Right renal pelvis (tissue), 4 donors: ENCODE measurements at places on chromosomes 4 and X.

DNA sequence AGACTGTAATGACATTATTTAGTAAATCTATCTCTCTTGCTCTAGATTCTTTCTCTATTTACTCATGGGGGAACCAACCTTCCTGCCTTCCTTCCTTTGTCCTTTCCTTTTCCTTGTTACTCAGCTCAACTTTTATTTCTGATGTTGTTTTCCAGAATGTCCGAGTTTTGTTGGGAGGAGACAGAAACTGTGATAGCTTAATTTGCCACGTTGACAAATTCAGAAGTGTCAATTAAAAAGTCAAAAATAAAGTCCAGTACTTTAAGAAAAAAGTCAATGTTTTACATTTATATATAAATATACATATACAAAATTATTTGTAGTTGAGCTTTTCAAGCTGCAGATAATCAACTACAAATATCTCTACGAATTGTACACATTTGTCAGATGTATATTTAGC, 1187.7 kb downstream of the ADGRL3 start:
- DNase-seq: no peak

DNA sequence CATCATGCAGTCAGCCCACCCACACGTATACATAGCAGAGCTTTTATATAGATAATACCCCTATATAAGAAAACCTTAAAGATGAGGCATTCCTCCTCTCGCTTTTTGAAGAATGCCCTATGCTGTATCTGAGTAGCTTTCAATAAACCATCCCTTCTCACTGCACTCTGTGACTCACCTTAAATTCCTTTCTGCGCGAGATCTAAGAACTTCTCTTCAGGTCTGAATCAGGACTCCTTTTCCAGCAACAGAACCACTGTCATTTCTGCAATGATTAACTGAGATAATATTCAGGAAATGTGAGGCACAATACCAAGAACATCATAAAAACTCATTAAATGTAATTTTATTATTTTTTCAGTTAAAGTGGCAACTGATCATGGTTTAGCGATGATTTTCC, 76.4 kb upstream of the DCLK2 start:
- DNase-seq: no peak

GRCh38 chr4:118353534-118354030, 779 bp upstream of the PRSS12 start:
- no peak for DNase-seq

- DNase-seq: no peak
Measured at GRCh38 chrX:9557521-9557920, 92.7 kb downstream of the TBL1X start.

DNA sequence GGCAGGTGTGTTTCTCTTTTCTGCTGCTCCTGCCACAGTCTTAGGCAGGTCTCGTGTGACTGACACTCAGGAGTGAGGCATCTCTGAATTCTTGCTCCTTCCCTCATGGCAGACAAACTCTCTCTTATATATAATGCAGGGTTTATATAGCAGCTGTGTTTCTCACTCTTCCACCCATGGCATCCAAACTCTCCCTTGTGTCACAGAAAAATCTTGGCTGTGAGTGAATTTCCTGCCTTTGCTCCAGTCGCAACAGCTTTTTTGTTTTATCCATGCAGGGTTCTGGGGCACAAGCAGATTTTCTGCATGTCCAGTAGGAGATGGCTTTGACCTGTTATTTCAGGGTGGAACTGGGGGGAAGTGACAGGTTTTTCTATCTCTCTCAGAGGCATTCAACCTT, 1275.5 kb downstream of the ADGRL3 start:
- DNase-seq: no peak

DNA sequence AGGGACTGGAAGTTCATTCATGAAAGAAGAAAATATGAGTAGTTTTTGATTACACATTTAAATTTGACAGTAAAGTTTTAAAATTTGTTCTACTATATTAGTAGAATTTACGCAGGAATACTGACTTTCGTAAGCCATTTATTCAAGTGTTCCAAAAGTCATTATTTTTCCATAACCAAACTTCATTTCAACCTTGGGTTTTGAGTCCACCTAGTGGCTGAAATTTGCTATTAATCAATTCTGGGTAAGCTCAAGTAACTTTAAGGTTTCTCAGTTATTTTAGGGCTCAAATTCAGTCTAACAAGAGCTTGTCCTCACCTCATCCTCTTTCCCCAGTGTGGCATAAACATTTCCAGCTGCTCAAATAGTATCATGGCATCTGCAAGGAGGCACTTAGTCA, 175.4 kb downstream of the SH3BGRL start:
- no peak for DNase-seq

GRCh38 chr4:153342751-153343552, 1.5 kb upstream of the MND1 start:
- DNase-seq: no peak

GRCh38 chr4:147981305-147981704, 249.4 kb downstream of the ARHGAP10 start:
- DNase-seq: no peak
